ENCODE measurements at places on chromosomes 3 and 15.

DNA sequence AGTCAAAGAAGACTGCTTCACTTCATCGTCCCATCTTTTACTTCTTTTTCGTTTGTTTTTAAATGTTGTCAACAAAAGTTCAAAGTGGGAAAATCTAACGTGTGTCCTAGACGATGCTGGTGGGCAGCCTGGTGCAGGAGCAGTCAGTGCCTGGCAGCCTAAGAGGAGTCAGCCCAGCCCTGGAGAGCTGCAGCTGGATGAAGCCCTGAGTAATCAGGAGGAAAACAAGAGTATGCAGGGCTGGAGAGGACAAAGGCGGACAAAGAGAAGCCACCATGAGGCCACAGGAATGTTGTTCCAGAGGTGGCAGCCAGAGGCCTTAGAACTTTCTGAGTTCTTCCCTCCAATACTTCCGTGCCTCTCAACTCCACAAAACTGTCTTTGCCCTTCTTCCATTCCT is 5.7 kb downstream of the ADAMTS17 start:
- no peak for DNase-seq

GRCh38 chr3:185865247-185865646 is 40.4 kb upstream of the IGF2BP2 start:
- DNase-seq = no peak

- DNase-seq = no peak
Observed at GRCh38 chr15:48579945-48580671, 65.4 kb downstream of the FBN1 start.

- DNase-seq = peak; percentile 52
Observed at GRCh38 chr3:127735767-127736693, 63.3 kb downstream of the ABTB1 start.

GRCh38 chr15:77921664-77922063 is 155.8 kb downstream of the TBC1D2B start:
- DNase-seq = no peak

- DNase-seq = no peak
Observed at GRCh38 chr3:194185221-194185620, 49.3 kb downstream of the HES1 start.

DNA sequence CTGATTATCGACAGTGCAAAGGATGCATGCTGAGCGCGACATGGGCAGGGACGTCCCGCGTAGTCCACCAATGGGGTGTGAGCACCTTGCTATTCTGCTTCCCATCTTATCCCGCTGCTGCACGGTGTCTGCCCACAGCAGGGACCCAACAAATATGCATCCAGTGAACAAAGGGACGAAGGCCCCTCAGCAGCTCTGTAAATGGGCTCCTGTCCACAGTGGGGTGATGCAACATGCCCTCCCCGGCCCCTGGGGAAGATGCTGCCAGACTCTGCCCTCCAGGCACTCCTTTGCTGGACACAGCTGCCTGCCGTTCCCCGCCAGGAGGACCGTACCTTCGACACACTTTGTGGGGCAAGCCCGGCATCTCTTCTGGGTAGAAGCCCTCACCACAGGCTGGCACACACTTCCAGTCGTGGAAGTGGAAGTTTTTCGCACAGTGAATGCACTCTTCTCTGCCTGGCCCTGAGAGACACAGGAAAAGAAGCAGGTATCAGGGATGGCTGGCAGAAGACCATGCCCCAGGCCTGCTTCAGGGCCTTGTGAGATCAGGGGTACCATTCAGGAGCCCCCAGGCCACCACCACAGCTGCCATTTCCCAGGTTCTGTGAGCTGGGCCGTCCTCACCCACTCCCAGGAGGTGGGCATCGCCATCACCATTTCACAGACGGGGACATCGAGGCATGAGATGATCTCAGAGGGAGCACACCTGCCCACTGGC is 18.2 kb upstream of the SNRPA1 start:
- no peak for DNase-seq

DNA sequence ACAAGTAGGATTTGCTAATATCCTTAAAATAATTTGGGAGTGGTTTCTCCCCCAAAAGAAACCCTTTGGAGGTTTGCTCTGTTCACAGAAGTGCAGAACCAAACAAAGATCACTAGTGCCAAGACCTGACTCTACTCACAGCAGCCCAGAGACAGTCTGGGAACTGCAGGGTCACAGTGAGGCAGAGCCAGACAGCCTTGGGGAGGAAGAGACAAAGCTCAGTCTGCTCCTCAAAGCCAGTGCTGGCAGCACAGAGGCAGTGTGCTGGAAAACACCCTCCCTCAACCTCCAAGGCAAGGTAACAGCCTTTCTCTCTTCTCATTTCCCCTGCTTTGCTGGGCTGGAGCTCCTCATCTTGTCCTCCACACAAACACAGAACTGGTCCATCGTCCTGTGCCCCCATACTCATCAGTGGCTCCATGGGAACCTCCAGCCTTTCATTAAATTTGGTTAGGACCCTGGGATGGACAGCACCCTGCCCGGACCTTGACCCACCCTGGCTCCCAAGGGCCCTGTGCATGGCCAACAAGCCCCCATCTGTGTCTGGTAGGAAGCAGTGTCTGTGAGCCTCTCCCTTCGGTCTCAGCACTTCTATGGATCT is 12.6 kb downstream of the RAB6B start:
- DNase-seq = no peak

- DNase-seq = no peak
Observed at GRCh38 chr15:45539680-45540079, 17.1 kb upstream of the SLC30A4 start.

GRCh38 chr3:96813134-96813819 is 1.1 kb upstream of the EPHA6 start:
- DNase-seq = peak; percentile 84

GRCh38 chr3:144270100-144270499 is 298.5 kb downstream of the DIPK2A start:
- no peak for DNase-seq

DNA sequence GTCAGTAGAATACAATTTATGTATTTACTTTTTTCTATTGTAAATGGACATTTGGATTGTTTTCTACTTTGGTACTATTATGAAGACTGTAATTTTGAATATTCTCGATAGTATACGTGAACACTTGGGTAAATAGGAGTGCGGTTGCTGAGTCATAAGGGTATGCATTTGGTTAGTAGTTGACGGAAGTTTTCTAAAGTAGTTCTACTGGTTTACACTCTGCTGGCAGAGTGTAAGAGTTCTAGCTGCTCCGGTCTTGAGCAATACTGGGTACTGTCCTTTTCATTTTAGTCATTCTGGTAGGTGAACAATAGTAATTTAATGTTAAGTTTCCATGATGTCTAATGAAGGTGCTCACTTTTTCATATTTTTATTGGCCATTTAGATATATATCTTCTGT is 70.0 kb downstream of the MEF2A start:
- no peak for DNase-seq

DNA sequence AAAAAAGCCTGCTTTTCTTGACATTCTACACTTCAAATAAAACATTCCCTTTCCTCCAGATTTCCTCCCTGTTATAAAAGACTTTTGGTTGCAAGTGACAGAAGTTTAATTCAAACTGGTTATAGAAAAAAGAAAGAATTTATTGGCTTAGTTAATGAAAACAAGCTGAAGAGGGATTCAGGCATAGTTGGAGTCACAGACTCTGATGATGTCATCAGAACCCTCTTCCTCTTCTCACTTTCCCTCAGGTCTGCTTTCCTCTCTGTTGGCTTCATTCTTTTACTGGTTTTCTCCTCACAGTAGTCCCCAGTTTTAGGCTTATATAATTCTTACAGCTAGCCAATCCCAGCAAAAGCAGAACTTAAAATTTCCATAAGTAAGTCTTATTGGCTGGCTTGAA is 32.0 kb upstream of the MBNL1 start:
- DNase-seq = no peak

DNA sequence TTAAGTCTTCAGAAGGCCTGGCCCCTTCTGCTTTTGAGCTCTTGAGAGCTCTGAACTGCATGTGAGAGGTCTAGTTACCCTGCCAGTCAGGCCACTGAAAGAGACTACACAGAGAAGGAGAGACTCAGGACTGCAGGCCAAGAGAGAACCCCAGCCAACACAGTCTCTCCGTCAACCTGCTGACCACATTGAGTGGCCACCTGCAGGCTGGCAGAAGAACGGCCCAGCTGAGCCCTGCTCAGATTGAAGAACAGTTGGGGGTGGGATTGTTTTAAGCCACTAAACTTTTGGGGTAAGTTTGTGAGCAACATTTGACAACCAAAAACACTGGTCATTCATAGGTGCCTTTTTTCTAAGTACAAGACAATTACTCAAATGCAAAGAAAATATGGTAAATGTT is 273.5 kb upstream of the CCDC54 start:
- DNase-seq = no peak

DNA sequence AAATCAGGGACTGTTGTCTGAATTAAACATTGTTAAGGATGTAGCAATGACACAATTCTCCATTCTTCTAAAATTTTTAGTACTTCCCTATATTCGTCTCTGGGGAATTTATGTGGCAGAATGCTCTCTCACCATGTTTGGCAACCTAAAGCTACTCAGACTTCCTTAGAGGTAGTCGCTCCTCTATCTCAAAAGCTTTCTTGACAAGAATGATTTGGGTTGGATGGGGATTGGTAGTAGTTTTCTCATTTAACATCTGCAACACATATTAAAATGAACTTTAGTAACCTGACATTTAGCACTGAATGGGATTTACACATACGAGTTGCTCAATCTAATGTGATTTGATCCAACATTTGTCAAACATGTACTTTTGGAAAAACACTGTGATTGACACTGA is 233.3 kb downstream of the RBMS3 start:
- DNase-seq = no peak

DNA sequence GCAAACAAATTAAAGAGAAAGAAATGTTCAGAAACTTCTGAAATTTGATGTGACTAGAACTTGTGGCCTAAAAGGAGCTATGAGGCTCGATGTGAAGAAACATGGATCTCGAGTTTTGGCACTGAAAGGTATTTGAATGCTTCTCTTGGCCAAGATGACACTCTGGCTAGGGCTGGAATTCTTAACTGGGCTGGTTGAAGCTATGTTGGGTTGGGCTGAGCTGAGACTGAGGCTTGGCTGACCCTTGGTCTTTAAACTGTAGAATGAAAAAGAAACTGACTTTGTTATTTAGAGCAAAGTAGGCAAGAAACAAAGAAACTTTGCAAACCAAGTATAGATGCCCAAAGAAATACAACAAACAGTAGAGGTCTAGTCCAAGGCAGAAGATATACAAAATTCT is 28.1 kb upstream of the CLDN16 start:
- no peak for DNase-seq

DNA sequence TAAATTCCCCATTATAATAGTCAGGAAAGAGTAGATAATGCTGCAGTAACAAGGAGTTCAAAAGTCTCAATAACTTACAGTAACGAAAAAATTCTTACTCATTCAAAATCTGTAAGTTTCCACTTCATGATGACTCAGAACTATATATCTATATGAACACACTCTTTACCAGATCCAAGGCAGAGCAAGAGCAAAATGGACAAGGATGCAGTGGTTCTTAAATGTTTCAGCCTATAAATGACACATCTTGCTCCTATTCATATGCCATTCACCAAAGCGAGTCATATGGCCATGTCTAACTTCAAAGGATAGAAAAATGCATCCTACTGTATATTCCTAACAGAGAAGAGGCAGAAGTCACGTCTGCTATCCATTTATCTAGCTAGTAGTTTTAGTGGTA is 787.7 kb downstream of the NAALADL2 start:
- no peak for DNase-seq

- no peak for DNase-seq
Observed at GRCh38 chr3:20846066-20846465, 660.1 kb upstream of the SGO1 start.

DNA sequence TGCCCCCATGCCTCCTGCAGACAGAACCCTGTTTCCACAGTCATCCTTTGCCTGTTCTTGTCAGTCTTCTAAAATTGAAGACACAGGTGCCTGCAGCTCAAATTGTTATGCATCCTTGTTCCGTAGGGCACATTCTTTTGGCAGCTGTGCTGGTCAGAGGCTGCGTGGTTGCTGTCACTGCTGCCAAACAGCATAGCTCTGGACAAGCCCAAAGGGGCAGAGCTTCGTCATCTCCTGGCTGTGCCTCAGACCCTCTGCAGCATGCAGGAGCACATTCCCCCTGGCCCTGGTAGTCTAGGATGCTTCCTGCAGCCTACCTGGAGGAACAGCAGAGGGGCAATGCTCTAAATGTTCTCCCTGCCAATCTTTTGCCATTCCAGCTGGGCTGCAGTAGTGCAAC is 2.1 kb upstream of the FBXL22 start:
- no peak for DNase-seq

DNA sequence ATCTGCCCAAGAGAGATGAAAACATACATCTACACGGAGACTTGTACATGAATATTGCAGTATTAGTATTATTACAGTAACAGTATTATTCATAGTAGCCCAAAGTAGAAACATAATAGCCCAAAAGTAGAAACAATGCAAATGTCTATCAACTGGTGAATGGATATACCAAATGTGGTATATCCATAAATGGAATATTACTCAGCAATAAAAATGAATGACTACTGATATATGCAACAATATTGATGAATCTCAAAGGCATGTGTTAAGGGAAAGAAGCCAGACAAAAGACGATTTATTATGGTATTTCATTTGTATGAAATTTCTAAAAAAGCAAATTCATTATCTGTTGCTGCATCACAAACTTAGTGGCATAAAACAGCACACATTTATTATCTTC is 23.5 kb upstream of the ZNF639 start:
- DNase-seq = no peak

DNA sequence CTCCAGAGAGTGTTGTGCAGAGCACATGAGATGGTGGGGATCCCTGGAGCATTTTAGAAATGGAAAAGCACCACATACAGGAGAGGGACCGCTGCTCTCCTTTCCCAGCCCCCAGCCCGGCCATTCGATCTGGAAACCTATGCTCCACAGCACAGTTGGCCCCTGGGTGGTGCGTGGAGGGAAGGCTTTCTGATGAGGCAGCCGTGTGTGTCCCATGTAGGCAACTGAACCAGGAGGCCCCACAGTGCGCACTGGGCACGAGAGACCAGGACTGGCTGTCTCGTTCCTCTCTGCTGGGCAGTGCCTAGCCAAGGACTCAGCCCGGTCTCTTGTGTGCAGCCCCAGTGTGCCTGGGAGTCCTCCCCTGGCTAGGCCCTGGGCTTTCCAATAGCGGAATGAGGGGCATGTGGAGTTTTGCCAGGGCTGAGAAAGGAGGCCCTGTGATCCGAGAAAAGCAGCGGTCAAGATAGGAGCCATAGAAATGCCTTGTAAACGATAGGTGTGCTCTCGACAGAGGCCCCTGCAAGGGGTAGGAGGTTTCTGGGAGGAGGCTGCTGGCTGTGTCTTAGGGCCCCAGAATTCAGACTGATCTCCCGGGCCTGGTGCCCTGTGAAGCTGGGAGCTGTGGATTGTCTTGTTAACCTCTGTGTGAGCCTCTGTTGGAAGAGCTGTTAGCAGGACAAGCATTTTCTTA is 39.0 kb downstream of the CHDH start:
- DNase-seq = no peak

GRCh38 chr3:60304112-60304511 is 947.1 kb downstream of the FHIT start:
- DNase-seq = no peak

DNA sequence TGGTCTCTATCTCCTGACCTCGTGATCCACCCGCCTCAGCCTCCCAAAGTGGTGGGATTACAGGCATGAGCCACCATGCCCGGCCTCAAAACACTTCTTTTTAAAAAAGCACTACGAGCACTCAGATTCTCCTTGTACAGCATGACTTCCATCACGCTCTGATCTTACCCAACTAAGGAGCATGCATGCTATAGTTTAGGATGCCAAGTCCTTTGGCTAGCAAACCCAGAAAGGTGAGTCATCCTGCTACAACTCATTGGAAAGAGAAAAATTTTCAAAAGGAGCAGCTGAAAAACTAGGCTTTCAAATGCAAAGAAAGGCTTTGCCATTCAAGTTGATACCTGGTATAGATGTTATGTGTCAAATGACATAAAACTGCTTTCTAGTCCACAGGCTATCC is 70.3 kb upstream of the PRICKLE2 start:
- DNase-seq = peak; percentile 74

- no peak for DNase-seq
Observed at GRCh38 chr3:114093016-114093380, 36.5 kb downstream of the QTRT2 start.
